Posterior vena cava (tissue), 2 donors: ENCODE measurements at places on chromosomes 2 and 18. TPM values are rescaled to one million over a fixed set of nuclear protein-coding genes. Genes with fewer than 3 reads are reported as not detected.

- no peak for DNase-seq
Measured at GRCh38 chr18:57754577-57755338, 48.4 kb downstream of the ATP8B1 start.

DNA sequence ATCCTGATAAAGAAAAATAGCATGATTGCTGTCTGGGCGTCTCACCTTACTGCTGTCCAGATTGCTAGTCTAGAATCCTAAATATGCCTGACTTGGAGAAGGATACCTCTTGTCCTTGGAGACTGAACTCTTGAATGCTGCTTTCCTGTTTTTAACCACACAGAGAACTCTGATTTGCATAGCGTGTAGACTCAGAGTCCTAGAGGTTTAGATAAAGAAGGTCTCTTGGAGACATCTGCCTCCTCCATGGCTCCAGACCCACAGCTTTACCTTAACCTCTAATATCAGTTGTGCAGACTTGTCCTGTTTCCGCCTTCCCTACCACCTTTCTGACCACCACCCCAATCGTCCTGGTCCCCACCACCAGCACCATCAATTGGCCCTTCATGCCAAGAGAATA is 292.6 kb upstream of the CYRIA start:
- no peak for DNase-seq

The SAG gene
- not detected for total RNA-seq

DNA sequence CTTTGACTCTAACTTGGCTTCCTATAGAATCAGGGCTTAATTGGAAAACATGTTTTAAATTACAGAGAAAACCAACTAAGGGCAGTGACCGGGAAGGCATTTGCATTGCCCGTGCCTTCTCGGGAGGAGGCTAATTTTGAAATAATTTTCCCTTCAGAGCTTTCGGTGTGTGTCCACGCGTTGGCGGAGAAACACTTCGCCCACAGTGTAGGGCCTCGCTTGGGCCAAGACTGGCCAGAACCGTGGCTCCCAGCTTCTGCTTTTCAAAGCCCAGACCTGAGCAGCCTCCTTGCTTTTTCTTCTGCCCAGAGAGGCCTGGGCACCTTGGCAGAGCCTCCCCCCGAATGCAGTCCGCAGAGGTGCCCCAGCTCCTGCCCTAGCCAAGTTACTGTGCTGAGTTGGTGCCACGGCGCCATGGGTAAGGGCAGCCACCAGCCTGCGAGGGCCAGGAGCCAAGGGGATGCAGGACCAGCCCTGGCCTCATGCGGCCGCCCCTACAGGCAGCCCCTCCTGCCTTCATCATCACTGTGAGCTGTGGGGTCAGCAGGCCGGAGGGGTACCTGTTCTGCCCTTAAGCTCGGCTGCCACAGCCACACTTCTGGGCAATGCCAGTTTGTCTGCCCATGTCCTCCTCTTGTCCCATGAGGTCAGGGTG is 57.4 kb downstream of the NFATC1 start:
- no peak for DNase-seq

- DNase-seq, result peak; percentile 51
Measured at GRCh38 chr2:239916205-239917124, 108.7 kb downstream of the NDUFA10 start.

GRCh38 chr2:226187156-226187555 is 612.5 kb downstream of the IRS1 start:
- no peak for DNase-seq

- no peak for DNase-seq
Measured at GRCh38 chr18:23793051-23793450, 103.8 kb downstream of the LAMA3 start.

- peak; percentile 19 for DNase-seq
Measured at GRCh38 chr2:20439503-20439902, 7.4 kb upstream of the RHOB start.

The PMAIP1 gene
- not detected for total RNA-seq

- DNase-seq, result peak; percentile 87
Measured at GRCh38 chr2:109129356-109129920, 433 bp downstream of the SH3RF3 start.

DNA sequence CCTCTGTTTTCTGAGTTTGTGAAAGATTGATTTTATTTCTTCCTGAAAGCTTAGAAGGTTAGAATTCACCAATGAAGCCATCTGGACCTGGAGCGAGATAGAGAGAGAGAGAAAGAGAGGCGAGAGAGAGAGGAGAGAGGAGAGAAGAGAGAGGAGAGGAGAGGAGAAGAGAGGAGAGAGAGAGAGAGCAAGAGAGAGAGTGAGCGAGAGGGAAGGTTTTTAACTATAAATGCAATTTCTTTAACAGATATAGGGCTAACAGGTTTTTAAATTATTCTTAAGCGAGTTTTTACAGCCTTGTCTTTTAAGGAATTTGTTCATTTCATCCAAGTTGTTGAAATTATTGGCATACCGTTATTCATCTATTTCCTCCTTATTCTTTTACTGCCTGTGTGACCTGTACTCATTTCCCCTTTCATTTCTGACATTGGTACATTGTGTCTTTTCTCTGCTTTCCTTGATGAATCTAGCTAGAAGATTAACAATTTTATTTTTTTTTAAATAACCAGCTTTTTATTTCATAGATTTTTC is 56.1 kb downstream of the BABAM2 start:
- DNase-seq, result no peak

- DNase-seq, result no peak
Measured at GRCh38 chr2:199804831-199805230, 46.2 kb downstream of the FTCDNL1 start.

The PROM2 gene
- total RNA-seq, result 0.28 TPM

DNA sequence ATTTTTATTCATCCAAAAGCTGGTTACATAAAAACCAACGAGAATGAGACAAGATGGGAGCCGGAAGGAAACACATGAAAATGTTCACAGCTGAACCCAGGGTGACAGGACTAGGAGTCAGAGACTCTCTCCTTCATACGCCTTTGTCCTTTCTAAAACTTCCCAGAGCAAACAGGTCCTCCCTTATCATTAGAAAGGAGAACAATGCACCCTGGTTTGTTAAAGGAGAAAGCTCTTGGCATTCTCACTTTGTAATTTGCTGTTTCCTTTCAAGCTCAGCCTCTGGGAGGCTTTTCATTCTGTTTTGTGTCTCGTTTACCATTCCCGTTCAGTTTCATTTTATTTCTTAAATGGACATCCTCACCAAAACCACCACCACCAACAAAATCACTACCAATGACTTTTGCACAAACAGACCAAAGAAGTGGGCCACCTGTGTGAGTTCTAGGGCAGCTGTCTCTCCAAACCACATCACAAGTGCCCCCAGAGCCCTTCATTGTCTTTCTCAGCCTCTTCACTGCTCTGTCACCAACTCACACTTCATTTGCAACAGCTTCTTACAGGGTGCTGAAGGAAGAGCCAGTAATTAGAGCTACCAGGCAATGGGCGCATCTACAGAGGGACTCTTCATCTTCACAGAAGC is 105.3 kb downstream of the HDAC4 start:
- no peak for DNase-seq

- no peak for DNase-seq
Measured at GRCh38 chr2:45774688-45775244, 123.3 kb downstream of the PRKCE start.

GRCh38 chr18:58309099-58309498 is 265.1 kb downstream of the NEDD4L start:
- DNase-seq, result no peak

GRCh38 chr2:141468761-141469160 is 662.1 kb downstream of the LRP1B start:
- no peak for DNase-seq

The C1QL2 gene
- total RNA-seq, result not detected

The SOCS6 gene
- total RNA-seq, result 16.7 TPM

DNA sequence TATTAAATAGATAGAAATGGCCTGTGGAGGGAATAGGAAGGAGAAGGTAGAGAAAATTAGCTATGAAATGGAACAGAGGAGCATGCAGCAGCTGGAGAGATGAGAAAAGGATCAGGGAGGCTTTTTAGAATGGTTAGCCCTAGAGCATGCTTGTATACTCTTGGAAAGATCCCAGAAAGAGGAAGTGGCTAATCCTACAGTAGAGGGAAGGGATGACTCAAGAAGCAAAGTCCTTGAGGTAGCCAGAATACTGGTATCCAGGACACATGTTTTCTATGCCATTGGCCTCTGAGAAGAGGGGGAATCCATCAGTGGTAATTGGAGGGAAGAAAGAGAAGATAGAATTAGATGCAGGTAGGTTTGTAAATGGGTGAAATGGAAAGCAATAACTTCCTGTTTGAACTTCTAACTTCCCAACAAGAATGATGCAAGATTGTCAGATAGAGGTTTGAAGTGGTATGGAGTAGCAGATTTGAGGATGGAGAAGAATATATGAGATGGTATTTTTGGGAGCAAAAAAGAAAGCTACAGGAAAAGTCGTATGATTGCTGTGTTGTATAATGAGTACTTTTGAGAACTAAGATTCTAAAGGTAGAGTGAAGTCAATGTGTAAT is 17.1 kb upstream of the OSBPL6 start:
- no peak for DNase-seq

The KIDINS220 gene
- 60.9 TPM for total RNA-seq

The TMEM200C gene
- total RNA-seq, result 2.7 TPM

The TET3 gene
- 6.6 TPM for total RNA-seq

- no peak for DNase-seq
Measured at GRCh38 chr2:235670974-235671787, 177.3 kb downstream of the AGAP1 start.

The XDH gene
- not detected for total RNA-seq

The TMEM198 gene
- 3.0 TPM for total RNA-seq

GRCh38 chr18:77702686-77703085 is 453.0 kb downstream of the GALR1 start:
- no peak for DNase-seq

- DNase-seq, result no peak
Measured at GRCh38 chr2:47179388-47179787, 24.3 kb upstream of the STPG4 start.

DNA sequence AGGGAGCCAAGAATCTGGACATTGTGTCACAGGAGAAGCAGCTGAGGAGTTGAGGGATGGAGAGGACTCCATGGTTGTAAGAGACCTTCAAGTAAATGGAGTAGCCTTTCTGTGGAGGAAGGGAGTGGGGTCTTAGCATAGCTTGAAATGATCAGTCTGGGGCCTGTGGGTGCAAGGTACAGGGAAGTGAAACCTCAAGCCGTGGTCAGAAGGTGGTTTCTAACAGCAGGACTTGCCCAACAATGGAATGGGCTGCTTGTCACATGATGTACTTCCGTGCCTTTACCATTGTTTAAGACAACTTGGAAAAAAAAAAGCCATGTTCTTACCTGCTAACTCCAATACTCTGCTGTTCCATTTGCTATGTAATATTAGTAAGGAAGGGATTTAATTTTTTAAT is 140.7 kb downstream of the LDLRAD4 start:
- DNase-seq, result no peak

DNA sequence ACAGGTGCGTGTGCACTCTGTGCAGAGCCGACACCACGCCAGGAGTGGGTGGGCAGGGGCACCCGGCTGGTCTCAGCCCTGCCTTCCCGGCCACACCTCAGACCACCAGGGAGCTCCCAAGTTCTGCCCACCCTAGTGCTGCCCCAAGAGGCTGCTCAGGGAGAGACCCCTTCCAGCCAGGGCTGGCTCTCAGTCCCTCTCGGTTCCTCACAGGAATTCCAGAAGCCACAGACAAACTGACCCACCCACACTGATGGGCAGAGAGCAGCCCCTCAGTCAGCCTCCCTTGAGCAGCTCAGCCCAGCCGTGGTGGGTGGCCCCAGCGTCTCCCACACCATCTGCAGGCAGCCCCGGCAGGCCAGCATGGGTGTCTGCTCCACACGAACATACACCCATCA is 33.8 kb downstream of the GPC1 start:
- peak; percentile 32 for DNase-seq

The EN1 gene
- total RNA-seq, result 2.4 TPM

The LYG2 gene
- total RNA-seq, result not detected
